ENCODE measurements at places on chromosomes 3 and 15.

- no peak for DNase-seq
Observed at GRCh38 chr15:79962178-79962577, 8.8 kb downstream of the BCL2A1 start.

- DNase-seq = no peak
Observed at GRCh38 chr15:92020207-92020606, 166.7 kb downstream of the SLCO3A1 start.

GRCh38 chr3:163335429-163335828, 1742.9 kb downstream of the SI start:
- DNase-seq = no peak

- no peak for DNase-seq
Observed at GRCh38 chr3:128133273-128133883, 9.8 kb upstream of the RUVBL1 start.

GRCh38 chr3:100277255-100277800, 16.5 kb downstream of the TBC1D23 start:
- no peak for DNase-seq

DNA sequence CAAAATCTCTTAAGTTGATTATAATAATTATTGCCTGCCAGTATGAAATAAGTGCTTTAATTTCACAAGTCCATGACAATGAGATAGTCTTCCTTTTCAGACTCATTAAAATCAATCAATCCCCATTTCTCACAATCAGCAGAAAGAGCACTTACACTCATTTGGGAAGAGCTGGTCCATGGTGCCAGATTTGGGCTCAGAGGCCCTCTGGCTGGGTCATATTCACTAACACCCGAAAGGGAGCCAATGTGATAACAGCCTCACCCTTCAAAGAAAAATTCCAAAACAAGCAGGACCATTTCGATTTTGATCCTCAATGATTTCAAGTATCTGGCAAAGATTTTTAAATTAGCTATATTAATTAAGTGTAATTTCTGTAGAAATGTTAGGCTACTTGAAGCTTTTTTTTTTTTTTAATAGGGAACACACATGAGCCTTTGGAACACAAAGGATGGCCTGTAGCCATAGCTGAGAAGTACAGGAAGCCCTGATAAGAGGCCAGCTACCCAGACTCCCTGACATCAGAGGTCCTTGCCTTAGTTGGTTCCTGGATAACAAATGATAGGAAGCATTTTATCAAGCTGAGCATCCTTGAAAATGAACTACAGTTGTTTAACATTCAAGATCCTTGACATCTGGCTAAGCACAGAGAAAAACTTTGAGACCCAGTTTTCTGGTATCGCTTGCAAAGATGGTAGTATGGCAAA, 17.1 kb downstream of the MCF2L2 start:
- no peak for DNase-seq

DNA sequence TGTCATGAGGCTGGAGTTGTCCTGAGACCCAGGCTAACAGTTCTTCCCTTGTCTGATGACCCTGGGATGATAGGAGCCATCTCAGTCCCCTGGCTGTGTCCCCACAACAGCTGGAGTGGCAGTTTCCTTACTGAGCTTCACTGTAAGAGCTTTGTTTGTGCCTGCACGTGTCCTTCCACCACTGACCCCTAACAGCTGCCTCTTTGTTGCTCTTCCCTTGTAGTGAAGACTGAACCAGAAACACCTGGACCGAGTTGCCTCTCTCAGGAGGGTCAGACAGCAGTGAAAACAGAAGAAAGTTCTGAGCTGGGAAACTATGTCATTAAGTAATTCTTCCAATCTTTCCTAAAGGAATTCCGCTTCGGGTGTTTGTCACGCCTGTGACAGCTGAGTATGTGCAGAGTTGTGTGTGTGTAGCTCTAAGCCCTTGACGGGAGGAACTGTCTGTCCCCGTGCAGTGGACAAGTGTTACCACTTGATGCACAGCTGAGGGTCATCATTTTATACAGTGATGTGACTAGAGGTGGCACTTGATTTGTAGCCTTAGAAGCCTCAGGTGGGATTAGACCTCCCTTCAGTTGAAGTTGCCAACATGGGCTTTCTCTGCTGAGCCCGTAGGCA, 25.0 kb downstream of the MAP6D1 start:
- no peak for DNase-seq

GRCh38 chr3:64187065-64187959, 38.0 kb downstream of the PRICKLE2 start:
- DNase-seq = no peak

- no peak for DNase-seq
Observed at GRCh38 chr3:177569193-177569592, 371.9 kb upstream of the TBL1XR1 start.

GRCh38 chr3:6091262-6091661, 769.7 kb upstream of the GRM7 start:
- no peak for DNase-seq

DNA sequence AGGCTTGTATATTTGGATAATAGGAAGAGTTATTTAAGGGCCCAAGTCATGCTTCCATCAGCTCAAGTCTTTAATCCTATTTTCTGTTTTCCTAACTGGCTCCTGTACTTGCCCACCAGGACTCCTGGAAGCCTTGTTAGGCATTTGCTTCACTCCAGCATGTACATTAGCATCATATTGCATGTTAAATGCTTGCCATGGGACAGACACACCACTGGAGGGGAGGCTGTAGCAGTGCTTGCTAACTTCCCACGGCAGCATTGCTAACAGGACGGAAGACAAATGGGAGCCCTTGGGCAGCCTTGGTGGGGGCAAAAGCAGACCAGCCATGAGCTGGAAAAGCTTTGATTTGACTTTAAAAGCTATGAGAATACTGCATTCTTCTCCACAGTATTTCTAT, 6.1 kb downstream of the TMOD2 start:
- no peak for DNase-seq

- DNase-seq = no peak
Observed at GRCh38 chr3:67484085-67484484, 170.3 kb downstream of the SUCLG2 start.

DNA sequence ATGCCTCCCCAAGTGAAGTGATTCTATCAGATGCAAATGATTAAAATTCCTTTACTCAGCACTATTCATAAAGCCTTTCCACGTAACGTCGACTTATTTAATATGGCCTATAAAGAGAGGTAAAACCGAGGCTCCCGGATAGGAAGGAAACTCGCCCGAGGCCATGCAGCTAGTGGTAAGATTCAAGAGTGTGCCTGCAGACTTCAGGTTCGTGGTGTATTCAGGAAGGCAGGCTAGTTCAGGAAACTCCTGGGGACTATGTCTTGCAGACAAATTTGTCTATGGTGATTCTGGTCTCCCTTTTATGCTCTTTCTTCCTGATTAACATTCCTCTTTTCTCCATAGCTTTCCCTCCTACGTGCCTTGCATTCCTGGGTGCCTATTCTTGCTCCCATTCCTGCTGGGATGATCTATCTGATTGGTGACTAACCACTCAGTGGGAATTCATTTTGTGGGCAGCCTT, 150.7 kb downstream of the SST start:
- DNase-seq = no peak

DNA sequence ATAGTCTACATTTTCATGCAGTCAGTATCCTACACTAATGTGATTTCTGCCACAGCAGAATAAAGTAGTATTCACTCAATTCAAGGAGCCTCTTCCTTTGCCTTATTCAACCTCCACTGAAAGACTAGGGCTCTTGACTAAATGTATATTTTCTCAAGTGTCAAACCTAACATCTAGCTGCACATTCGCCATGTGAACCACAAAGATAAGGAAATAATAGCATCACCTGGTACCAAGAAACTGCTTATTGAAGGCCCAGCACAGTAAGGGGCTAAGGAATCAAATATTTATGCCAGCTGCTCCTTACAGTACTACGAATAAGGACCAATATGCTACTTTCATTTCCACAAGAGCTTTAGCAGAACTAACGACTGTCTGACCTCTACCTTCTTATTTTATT, 1.3 kb downstream of the SRP14 start:
- no peak for DNase-seq

- DNase-seq = no peak
Observed at GRCh38 chr3:148992027-148992634, 791 bp downstream of the GYG1 start.

DNA sequence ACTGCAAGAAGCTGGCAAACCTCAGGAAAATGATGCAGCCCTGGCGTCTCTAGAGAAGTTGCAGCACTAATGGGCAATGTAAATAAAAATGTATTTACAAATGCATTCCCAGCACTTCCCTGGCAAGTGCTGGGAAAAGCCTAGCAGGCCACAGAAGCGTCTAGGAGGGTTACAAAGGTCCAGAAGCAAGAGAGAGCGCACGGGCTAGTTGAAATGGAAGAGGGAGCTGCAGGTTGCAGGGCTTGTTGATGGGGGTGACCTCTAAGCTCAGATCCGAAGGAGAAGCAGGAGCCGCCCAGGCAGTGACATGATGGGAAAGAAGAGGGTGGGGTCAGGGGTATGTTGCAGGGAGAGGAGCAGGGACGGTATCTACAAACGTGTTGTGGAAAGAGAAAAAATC, 2.7 kb upstream of the KNL1 start:
- DNase-seq = no peak

DNA sequence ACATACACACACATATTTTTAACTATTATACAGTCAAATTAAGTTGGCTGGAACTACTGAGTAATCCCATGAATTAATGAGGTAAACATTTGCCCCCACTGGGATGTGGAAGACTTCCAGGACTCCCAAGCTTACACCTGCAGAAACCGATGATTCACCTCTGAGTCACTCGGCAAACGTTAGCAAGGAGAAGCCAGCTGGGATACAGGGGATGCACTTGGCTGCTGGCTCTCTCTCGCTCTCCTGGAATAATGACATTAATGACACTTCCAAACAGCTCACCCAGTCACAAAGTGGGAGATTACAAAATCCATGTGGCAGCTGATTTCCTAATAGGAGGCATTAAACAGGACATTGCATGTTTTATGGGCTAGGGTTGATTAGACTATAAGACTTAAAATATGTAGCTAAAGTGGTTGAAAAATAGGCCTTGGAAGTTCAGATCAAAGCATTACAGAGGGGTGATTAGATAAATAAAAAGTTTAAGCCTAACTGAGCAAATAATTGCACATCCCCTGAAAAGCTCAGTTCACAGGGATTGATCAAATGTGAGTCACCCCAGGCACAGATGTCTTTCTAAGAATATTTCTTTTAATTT, 500.9 kb downstream of the SOX2 start:
- DNase-seq = no peak

- DNase-seq = no peak
Observed at GRCh38 chr15:49573421-49573820, 47.2 kb downstream of the FAM227B start.

- no peak for DNase-seq
Observed at GRCh38 chr3:134312873-134313846, 61.1 kb downstream of the AMOTL2 start.

DNA sequence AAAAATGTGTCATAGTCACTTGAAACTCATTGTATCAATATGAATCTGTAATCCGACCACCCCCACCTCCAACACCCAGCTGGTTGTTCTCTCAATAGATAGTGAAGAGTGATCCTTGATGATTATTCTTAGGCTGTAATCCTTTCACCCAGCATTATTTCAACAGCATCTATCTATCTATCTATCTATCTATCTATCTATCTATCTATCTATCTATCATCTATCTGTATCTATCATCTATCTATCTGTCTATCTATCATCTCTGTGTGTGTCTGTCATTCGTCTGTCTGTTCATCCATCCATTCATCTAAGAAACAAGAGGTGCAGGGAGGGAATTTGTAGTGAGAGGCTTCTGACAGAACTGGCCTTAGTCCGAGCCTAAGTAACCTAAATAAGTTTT, 78.7 kb upstream of the IGSF10 start:
- no peak for DNase-seq

DNA sequence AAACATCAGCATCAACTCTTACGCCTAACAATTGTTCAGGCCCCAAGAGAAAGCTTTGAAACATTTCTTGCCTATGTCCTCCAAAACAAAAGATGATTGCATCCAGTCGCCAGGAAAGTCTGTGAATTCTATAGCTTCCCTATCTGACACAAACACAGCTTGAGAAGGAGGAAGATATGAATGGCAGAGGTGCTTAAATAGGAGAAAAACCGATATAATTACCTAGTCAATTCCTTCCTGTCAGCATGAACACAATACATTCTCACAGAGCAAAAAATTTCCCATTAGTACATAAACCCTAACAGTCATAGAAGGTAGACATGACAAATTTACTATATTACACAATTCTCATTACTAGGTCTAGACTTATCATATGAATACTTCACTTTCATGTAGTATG, 326.5 kb downstream of the CGGBP1 start:
- DNase-seq = no peak

DNA sequence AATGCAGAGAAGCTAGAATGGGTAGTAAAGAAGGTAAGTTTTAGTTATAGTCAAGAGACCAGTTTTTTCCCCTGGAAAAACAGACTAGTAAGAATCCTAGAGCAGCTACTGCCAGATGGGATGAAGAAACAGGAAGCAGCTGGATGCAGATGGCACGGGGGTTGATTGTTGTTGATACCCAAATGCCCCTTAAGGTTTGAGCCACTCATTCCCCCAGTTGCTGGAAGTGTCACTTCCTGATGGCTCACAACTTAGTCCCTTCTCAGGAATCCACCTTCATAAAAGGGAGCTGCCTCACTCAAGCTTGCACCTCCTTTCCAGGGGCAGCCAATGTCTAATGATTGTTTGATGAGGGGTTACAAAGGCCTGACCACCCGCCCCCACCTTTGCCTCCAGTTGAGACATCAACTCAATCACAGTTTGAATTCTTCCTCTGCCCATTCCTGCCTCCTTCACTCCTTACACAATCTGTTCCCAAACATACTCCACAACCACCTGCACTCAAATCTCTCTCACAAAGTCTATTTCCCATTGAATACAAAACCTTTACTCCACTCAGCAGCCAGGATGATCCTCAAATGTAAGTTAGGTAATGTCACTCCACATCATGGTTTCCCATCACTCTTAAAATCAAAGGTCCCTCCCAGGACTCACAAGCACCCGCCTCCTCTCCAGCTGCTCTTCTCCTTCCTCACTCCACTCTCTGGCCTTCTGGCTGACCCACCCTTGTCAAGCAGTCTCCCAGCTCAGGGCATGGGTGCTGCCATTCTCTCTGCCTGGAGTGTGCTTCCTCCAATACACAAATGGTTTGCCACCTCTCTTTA, 450.1 kb upstream of the THBS1 start:
- no peak for DNase-seq

DNA sequence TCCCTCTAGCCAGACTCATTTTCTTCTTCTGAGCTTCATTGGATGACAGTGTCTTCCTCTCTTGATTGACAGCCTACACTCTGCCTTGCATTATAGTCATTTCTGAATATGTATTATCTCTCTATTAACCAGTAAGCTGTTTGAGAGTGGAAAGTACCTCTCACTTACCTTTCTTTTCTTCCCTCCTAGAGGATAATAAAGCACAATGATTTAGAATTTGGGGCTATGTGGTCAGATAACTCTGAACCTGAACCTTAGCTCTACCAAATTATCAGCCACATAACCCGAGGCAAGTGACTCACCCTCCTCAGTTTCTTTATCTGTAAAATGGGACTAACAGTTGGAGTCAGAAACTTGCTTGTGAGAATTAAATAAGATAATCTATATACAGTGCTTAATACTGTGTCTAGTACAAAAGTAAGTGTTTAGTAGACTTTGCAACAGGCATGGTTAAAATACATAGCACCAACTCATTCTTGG, 331.8 kb upstream of the TBL1XR1 start:
- DNase-seq = no peak

All from stimulated activated CD4-positive, alpha-beta T cell treated with anti-CD3 and anti-CD28 coated beads, TNF-alpha, amount 100 ng/mL, for 24 hours (primary cell).